Fibroblast of skin of right biceps (primary cell): ENCODE measurements at places on chromosomes 4 and X.

- no peak for DNase-seq
Observed at GRCh38 chrX:9285342-9285771, 179.5 kb upstream of the TBL1X start.

- DNase-seq = peak; percentile 40
Observed at GRCh38 chrX:77597090-77597489, 149.9 kb downstream of the FGF16 start.

GRCh38 chr4:187732524-187732923, 263.0 kb upstream of the ZFP42 start:
- no peak for DNase-seq

DNA sequence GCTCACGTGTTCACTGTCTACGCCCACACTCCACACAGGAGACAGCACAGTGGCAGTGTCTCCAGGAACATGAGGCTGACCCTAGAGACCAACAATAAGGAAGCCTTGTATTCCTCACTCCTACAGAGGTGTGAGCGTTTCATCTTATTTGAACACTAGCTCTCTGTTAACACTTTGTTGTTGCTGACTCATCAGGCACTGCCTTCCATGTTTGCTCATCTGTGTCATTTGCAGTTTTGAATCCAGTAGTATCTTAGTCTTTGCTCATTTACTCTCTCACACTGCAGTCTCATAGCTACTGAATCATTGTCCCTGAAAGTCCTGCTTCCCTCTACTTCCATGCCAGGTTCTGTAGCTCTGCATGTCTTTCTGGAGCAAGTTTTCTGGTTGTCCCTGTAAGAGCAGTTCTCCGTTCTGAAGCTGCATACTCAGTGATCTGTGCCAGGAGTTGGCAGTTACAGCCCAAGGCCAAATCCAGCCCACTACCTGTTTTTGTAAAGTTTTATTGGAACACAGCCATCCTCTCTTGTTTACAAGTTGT, 80.3 kb upstream of the DCLK2 start:
- peak; percentile 64 for DNase-seq

DNA sequence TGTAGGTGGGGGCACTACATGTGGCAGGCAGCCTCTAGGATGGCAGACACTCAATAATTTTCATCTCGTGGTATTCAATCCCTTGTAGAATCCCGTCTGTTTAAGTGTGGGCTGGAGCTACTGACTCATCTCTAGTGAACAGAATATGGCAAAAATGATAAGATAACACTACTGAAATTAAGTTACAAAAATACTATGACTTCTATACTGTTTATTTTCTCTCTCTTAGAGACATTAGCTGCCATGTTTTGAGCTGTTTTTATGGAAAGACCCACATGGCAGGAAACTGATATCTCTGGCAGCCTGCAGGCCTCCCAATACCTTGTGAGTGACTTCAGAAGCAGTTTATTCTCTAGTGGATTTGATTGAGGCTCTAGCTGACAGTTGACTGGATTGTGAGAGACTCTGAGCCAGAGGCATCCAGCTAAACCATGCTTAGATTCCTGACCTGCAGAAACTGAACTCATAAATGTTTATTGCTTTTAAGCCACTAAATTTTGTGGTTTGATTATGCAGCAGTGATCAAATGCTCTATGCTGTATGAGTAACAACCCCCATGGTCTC, 298.8 kb upstream of the CTSO start:
- peak; percentile 4 for DNase-seq

- DNase-seq = no peak
Observed at GRCh38 chr4:100836929-100837328, 319.1 kb upstream of the EMCN start.

DNA sequence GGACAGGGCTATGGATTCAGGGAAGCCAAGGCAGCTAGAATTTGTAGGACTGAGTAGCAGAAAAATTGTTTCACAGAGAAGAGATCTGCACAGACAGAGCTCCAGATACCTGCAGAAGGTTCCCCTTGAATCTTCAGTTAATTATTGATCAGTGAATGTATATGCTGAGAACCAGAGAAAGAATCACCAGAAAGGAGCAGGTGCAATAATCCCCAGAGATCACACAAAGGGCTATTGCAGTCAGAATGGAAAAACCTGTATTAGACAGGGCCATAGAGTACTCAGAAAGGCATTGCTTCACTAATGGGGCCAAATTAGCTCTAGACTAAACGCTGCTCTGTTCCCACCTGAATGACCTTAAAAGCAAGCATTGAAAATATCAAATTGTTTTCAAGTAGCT, 35.5 kb upstream of the SMAD1 start:
- DNase-seq = no peak

GRCh38 chrX:38678821-38679220, 117.5 kb downstream of the TSPAN7 start:
- DNase-seq = no peak

GRCh38 chr4:162523171-162523570, 359.4 kb upstream of the FSTL5 start:
- DNase-seq = no peak

DNA sequence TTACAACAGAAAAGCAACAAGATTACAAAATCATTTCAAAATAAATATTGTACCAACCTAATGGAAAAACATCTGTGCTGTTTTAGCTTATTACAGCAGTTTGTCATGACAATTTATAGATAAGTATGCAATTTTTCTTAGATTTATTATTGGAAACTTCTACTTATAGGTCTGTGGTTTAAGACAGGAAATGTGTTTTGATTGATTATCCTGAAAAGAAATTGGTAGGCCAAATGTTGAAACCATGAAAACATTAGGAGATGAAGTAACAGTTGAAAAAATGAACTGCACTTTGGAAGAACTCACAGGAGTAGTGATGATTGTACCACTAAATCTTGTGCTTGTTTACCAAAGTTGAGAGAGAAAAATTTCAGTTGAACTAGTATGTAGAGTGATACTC, 162.2 kb upstream of the GIMD1 start:
- peak; percentile 56 for DNase-seq

DNA sequence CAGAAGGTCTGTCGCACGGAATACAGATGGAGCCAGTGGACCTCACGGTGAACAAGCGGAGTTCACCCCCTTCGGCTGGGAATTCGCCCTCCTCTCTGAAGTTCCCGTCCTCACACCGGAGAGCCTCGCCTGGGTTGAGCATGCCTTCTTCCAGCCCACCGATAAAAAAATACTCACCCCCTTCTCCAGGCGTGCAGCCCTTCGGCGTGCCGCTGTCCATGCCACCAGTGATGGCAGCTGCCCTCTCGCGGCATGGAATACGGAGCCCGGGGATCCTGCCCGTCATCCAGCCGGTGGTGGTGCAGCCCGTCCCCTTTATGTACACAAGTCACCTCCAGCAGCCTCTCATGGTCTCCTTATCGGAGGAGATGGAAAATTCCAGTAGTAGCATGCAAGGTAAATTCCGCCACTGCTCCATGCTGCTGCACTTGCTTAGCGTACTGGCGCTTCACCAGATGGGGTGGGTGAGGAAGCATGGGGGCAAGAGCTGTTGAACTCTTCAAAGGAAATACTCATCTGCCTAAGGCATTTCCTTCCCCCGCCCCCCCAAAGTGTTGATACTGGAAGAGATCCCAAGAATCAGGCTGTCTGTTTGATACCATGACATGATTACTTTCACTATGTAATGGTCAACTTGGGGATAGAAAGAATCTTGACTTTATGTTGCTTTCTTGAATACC, 24.8 kb downstream of the KLF3 start:
- peak; percentile 50 for DNase-seq

DNA sequence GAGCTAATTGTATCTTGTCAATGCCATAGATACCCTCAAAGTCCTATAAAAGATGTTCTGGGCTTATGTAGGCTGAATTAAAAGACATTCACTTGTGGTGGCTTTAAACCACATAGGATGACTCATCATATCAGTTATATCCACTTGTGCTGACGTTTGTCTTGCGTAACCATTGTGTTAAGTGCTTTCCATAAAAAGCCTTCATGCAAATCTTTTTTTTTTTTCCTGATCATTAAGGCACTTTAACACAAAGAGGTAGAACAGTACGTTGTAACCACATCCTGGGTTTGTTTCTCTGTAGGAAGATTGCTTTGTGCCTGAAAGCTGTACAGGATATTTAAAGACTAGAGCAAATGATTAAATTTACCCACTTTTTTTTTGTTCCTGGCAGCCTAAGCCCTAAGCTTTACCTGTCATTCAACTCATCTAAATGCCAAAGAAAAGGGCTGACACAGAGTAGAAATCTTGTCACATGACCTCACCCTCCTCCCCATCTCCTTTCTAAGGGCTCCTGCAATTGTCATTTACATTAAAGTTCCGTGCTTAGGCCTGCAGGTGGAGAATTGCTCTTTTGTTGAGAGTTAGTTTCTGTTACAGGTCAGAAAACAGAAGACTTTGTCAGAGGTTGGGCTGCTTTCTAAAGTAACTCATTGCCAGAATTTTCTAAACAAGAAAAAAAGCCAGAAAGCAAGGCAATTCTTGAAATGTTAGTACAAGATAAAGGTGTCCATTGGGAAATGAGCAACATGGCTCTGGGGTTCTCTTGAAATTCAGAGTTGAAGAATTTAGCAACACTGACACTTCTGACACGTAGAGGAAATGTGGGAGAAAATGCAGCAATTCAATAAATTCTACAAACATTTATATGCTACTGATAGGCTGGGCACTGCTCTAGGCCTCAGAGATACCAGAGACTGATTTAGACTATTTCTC, 555.6 kb downstream of the PPARGC1A start:
- DNase-seq = peak; percentile 94

GRCh38 chr4:78418406-78418805, 133.2 kb upstream of the ANXA3 start:
- no peak for DNase-seq

DNA sequence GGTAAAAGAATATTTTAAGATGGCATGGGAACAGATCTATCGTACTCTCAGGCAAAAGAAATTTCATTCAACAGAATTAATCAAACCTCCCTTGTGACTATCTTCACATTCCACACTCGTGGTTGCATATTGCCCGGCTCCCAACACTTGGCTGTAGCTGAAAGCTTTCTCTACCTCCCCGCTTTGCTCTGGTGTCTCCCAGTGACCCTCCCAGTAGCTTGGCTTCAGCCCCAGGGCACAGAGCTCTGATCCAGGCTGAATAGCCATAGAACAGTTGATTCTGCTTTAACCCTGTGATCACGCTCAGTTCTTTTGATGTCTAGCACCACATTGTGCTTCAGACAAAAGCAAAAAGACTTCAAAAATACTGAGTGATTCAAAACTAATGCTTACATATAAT, 24.6 kb downstream of the SLC7A11 start:
- no peak for DNase-seq

GRCh38 chr4:188341428-188341827, 202.2 kb downstream of the TRIML1 start:
- DNase-seq = no peak

DNA sequence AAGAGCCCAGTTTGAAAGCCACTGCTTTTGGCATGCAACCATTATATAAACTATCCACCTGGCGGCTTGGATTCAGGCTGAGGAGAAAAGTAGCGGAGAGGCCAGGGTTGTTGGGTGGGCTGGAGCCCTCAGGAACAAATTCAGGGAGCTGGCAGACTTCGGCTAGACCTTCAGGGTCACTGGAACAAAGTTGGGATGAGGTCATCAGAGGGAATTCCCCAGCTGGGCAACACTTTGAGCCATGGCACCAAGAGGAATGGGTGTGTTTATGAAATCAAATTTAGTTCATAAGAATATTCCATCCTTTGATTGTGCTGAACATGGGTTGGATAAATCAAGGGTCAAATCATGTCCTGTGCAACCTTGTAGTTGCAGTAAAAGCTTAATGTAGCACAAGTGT, 22.0 kb downstream of the MTMR1 start:
- DNase-seq = no peak

- no peak for DNase-seq
Observed at GRCh38 chr4:2765832-2766526, 9.8 kb upstream of the TNIP2 start.

DNA sequence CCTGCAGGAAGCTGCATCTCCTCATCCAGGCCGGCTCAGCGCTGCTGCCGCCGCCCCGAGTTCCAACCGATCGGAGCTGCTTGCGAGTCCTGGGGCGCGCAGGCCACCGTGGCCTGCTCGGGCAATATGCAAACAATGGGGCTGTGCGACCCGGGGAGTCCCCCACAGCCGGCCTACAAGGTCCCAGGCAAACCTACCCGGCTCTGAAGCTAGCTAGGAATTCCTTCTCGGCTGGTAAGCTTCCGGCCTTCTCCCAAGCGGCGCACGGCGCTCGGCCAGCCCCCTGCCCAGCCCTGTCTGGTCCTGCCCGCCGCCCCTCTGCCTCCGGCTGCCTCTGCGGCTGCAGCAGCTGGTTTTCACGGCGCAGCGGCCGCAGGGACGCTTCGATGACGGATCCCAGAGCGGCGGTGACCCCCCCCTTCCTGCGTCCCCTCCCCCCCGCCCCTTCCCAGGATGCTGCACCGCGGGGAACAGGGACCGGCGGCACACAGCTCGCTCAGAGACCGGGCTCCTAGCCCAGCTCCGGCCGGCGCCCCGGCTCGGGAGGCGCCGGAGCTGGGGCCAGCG, 59.4 kb downstream of the TSC22D3 start:
- peak; percentile 42 for DNase-seq

DNA sequence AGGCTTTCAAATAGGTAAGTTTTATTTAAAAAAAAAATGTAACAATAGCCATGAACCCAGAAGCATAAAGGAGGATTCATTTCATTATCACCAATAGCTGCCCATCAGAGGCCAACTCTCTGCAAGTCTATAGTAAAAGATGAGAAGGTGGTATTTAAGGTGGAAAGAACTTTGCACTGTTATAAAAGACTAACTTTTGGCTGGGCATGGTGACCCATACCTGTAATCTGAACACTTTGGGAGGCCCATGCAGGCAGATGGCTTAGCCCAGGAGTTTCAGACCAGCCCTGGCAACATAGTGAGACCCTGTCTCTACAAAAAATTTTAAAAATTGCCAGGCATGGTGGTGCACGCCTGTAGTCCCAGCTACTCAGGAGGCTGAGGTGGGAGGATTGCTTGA, 43.3 kb downstream of the RPS3A start:
- no peak for DNase-seq

DNA sequence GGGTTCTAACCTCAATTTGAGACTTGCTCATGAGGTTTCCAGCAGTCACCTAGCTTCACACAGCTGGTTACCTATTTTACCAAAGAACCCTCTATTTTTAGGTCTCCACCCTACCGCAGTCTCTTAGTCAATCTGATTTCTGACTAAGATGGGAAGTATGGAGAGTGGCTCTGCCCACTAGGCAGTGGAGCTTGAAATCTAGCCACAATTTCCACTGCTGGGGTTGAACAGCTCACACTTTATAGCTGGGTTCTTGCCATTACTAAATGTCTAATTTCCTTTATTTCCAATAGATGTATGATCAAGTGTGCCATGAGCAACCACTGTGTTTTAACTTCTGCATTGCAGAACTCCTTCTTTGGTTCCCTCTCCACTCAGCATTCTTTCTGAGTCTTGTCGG, 43.1 kb downstream of the GASK1B start:
- peak; percentile 13 for DNase-seq

DNA sequence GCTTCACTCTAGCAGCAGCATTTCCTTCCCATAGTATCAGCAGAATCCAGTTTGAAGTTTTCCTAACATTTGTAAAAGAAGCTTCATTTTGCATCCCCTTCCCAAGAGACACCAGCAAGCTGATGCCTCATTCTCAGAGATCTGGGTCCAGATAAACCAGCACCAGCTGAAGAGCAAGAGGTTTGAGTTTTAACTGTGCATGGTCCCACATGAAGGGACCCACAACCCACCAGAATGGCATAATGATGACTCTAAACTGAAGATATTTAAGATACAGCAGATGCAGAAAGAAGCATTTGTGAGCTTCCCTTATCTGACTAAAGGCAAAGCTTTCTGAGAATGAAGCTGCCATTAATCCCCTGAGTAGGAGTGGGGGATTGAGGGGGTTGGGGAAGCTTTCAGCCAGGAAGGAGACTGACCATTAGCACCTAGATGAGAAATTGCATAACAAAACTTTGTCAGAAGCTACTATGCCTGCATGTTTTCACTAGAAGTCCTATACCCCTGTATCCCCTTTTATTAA, 18.6 kb downstream of the NUDT6 start:
- DNase-seq = no peak
